ENCODE measurements at places on chromosomes 2 and 18.

DNA sequence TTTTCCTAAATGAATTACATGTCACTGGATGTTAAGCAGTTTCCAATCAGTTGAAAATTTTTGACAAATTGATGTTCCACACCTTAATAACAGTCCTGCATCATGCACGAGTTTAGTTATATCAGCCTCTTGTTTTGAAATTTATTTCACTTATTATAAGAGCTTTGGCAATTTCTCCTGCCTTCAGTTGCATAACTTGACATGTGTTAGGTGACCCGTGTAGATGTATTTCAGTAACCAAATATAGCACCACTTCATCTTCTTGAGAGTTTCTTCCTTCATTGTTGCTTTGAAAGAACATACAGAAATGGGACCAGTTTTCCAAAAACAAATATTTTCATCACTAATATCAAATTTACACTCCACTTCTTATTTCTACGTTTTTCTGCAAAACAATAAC lies 202.7 kb downstream of the PDE11A start:
- DNase-seq: no peak

DNA sequence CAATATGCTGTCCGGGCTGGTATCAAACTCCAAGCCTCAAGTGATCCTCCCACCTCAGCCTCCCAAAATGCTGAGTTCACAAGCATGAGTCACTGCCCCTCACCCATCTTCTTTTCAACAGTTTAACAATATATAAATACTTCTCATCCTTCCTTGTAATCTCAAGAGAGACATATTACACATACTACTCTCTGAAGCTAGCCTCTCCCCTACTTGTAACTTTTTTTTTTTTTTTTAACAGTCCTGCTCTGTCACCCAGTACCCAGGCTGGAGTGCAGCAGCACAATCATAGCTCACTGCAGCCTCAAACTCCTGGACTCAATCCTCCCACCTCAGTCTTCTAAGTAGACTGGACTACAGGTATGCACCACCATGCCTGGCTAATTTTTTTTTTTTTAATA lies 5.7 kb downstream of the GFPT1 start:
- DNase-seq: peak; percentile 87

DNA sequence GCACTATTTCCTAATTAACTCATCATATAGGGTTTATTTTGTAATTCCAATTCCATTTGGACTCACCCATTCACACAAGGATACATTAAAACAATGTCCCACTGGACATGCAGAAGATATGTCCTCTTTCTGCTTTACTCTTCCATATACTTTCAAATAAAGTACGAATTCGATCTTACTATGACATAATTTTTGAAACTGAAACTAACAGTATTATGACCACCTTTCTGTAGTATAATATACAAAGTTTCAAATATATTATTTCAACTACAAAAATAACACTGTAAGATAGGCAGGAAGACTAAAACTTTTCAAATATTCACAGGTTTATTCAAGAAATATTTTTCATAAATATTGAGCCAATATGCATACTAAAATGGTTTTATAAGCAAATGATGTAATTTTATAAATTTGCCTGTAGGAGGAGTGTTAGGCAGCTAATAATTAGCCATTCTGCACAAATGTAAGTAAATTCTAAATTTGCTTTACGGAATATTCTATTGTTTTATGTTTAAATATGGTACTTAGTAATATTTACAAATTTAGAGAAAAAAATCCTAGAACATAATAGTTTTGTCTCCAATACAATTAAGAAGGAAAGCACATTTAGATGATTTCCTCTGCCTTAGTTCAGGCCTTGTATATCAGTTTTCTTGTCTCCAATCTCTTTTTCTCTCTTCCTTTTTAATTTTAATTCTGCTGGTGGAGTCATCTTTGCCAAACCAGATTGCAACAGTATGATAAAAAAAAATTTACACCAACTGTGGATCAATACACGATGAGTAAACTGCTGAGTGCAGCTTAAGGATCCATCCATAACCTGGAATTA lies 85.9 kb downstream of the CERKL start:
- peak; percentile 32 for DNase-seq

DNA sequence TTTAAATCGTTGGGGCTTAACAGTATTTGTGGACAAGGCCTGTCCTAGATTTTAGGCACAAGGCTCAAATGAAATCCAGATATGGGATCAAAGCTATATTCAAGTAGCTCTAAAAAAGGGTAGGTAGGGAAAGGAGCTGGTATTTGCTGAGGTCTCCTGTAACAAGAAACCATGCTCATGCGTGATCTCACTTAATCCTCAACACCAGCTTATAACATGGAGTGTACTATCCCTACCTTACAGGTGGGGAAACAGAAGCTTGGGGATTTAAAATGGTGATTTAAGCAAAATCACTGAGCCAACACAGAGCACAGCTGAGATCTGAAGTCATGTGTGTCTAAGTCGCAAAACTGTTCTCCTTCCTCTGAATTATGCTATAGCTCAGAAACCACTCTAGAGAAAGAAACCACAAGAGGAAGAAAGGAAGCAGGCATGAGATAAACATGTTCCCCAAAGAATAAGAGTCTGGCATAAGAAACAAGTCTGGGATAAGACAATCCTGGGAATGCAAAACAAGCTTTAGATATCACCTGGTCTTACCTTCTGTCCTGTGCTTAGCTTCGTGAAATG lies 43.1 kb downstream of the CYRIA start:
- DNase-seq: no peak

GRCh38 chr2:14524803-14525080 lies 107.8 kb upstream of the LRATD1 start:
- DNase-seq: peak; percentile 39

- DNase-seq: peak; percentile 62
These were observed 422.8 kb upstream of the ZEB2 start for GRCh38 chr2:144942516-144943256.

- peak; percentile 49 for DNase-seq
These were observed 209.5 kb downstream of the DYM start for GRCh38 chr18:49250816-49251388.

- DNase-seq: no peak
These were observed 607.1 kb downstream of the ADCYAP1 start for GRCh38 chr18:1511619-1512311.

DNA sequence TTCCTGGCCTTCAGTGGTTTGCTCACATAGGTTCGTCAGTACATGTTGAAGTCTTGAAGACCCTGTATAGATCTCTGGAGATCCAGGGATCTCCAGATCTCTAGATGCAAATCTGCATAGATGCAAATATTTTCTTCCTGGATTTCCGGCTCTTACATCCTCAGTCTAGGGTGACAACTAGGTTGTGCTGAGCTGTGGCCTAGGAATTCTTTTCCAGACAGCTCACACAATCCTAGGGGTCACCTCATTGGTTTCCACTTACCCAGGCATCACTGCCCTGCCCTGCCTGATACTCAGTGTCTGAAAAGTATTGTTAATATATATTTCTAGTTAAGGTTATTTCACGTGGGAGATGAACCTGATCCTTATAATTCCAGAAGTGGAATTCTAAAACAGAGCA lies 105.1 kb upstream of the TTC27 start:
- no peak for DNase-seq

DNA sequence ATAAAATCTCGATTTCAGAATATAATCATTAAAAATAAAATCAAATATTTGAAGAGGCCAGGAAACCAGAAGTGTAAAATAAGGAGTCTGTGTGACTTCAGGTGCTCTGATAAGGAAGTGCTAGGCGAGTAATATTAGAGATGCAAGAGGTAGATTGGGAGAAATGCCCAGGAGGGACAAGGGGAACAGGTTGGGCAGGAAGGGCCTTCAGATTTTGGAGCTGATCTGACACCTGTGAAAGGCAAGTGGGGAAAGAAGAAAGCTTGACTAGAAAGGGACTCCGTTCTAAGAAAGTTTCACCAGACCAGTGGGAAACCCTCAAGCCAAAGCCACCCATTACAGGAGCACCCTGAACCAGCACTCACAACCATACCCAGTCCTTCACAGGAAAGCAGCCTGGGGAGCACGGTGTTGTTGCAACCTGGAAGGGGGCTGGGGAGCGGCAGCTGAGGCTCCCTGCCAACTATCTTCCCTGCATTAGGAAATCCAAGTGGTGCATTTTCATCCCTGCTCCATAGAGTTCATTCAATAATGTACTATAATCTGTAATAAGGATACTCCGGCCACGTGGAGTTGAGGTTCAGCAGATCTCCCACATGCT lies 57.5 kb upstream of the GREB1L start:
- no peak for DNase-seq

- DNase-seq: no peak
These were observed 46.2 kb downstream of the MEIS1 start for GRCh38 chr2:66481100-66481549.

DNA sequence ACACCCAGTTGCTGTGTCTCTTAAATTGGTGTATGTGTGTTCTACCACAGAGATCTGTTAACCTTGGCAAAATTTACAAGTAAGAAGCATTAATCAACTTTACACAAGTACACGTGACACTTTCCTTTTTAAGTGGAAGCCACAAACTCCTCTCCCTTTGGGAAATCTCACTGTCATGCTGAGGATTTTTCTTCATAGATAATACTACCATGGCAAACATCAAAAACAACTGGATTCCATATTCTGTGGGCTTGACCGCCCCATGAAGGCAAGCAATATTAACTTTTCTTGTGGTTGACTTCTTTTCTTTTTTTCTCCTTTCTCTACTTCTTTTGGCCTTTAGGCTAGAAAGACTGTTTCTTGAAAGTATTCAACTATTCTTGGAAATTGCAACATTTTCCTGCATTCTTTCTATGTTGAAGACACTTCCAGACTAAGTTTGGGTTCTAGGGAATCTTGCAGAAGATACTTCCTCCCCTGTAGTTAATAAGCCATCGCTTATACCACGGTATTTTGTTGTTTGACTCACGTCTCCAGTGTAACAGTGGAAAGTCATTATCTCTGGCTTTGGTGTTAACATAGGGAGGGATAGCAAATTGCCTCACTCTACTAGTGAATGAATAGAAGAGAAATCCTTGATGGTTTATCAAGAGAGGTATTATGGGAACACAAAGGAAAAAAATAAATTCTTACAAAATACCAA lies 79.5 kb downstream of the SLC8A1 start:
- no peak for DNase-seq

- DNase-seq: no peak
These were observed 25.1 kb downstream of the CIB4 start for GRCh38 chr2:26615860-26616705.

DNA sequence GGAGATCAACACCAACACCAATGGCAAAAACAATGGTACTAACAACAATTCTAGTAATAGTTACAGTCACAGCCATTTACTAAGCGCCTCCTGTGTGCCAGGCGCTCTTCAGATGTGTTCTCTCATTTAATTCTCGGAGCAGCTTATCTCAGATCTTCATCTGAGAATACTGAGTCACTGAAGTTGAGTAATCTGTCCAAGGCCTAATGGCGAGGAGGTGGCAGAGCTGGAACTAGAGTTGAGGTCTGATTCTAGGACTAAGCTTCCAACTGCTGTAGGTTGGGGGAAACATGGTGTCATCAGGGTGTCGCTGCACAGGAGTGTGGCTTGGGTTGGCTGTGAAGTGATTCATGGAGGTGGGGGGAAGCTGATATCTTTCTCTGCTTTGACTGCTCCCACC lies 156.1 kb downstream of the DYSF start:
- no peak for DNase-seq

DNA sequence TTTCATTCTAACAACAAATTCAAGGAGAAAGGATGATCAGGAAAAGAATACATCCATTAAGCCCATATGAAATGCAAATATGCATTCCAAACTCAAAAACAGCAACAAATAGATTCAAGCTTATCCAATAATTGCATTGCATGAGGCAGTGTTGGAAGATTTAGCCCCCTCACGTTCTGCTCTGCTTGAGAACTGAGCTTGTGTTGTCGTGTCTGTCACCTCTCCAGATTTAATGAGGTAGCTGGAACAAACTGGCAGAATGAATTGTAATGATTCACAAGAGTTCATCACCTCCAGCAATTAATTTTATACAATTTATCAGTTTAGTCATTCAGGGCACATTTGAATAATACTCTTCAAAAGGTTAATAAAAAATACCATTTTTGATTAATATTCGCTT lies 54.8 kb downstream of the AP1S3 start:
- no peak for DNase-seq

DNA sequence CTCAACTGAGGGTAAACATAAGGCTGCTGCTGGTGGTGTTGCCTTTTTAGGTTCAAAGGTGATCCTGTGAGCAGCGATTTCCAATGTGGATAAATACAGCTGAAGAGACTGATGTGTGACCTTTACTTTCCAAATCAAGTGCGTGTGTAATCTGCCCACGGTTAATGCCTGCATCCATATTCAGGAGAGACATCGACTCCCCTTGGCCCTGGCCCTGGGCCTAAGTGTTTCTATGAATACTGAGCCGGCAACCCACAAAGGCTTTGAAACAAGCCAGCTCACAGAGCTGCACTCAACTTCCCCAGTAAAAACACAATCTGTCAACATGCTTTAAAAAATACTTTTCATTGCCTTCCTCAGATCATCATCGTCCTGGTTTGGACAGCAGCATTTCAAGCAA lies 1026.6 kb downstream of the TMEM182 start:
- DNase-seq: no peak

GRCh38 chr2:60529136-60529784 lies 24.2 kb downstream of the BCL11A start:
- no peak for DNase-seq

DNA sequence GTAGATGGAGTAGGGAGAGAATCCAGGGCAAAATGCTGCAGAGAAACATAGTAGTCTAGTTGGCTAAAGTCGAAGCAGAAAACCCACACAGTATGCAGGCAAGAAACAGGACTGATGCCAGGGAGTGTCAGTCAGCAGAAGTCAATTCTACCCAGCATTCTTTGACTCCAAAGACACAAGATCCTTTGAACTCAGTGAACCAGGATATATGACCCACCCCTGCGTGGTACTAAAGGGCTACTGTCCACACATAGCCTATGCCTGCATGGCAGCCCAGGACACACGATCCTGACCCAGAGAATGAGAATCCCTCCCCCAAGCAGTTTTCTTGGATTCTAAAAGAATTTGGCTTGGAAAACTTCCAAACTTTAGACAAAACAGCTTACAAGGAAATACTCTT lies 42.5 kb downstream of the ALK start:
- peak; percentile 16 for DNase-seq

- DNase-seq: peak; percentile 90
These were observed 27.3 kb upstream of the MLPH start for GRCh38 chr2:237459741-237460174.

- no peak for DNase-seq
These were observed 129.3 kb upstream of the CTAGE1 start for GRCh38 chr18:22546905-22547570.

DNA sequence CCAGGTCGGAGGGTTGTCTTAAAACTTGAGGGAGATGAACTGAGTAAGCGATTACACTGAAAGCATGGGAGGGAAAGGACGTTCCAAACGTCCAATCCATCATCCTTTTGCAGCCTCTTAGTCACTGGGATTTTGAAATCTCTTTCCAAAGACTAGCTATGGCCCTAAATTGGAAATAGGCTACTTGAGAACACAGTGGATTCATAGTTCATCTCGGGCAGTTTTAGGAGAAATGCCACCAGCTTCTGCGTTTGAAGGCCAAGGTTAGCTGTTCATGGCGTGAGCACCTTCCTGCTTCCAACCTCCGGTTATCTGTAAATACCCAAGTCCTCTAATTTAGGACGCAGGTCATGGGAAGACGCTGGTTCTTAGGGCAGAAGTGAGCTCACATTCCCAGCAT lies 821 bp upstream of the EML6 start:
- peak; percentile 95 for DNase-seq

Data from fibroblast of mammary gland (primary cell).